ENCODE measurements at places on chromosomes 3 and 15.

- no peak for DNase-seq
These were observed 365.7 kb upstream of the ICE2 start for GRCh38 chr15:60844511-60845174.

DNA sequence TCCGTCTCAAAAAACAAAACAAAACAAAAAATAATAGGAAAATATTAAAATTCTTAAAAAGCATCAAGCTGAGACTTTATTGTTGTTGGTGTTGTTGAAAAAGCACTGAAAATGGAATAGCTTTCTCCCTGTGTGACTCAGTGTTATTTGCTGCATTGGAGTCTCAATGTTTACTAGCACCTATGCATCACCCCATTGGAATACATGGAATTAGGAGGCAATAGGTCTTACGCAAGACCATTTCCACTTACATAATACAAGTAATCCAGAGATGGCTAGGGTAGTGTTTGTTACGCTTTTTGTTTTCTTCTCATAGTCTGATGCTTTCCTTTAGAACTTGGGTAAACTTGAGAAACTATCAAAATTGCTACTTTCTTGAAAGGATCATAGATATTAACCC is 15.2 kb downstream of the GXYLT2 start:
- DNase-seq = peak; percentile 61

DNA sequence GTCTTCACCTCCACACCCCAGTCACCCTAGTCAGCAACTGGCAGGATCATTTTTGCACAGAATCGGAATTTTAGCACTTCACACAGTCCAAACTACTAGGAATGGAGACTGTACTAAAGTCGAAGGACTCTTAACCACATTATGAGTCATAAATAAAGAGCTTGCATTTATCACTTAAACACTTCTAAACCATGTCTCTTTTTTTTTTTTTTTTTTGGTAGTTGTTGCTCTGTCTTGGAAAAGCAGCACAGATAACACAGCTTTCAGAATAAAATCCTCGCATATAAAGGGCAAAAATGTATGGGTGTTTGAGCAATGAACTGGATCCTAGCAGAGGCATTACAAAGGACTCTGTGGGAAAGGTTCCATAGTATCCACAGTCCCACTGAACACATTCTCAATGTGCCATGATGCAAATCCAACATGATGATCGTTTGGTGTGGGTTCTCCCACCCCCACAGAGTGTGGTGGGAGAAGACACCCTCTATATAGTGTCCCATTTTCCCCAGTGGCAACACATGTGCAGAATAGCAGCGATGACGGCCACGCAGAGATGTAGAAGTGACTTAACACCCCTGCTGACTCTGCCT is 47.1 kb downstream of the FOXP1 start:
- peak; percentile 72 for DNase-seq

GRCh38 chr15:58839485-58839884 is 68.4 kb downstream of the MINDY2 start:
- peak; percentile 26 for DNase-seq

GRCh38 chr3:62316525-62316924 is 56.8 kb downstream of the FEZF2 start:
- no peak for DNase-seq

DNA sequence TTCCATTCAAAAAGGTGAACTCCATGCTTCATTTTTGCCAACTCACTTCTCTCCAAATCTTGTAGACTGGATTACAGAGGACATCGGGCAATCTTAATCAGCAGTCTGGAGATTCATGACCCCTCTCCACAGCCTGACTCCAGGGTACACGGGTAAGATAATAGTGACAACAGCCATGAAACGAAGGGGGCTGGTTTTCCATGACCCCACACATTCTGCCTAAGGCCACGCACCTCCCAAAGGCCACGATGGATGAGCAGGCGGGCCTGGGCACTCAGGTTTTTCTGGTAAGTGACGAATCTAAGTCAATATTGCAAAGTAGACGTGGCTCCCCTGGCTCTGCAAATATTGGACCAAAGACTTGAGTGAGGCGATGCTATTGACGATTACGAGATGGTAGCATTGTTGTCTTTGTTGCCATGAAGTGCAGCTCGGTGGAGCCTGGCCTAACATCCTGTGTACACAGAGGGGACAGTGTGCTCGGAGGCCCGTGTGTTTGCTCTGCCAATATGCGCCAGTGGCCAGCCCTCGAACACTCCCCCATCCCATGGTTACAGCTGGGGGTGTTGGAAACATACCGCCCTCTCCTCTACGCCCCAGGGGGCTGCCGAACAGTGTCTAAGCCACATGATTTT is 119.1 kb downstream of the OPA1 start:
- DNase-seq = no peak

GRCh38 chr3:48625600-48625999 is 4.0 kb upstream of the TMEM89 start:
- no peak for DNase-seq

GRCh38 chr3:70564552-70564951 is 252.1 kb upstream of the MDFIC2 start:
- no peak for DNase-seq

DNA sequence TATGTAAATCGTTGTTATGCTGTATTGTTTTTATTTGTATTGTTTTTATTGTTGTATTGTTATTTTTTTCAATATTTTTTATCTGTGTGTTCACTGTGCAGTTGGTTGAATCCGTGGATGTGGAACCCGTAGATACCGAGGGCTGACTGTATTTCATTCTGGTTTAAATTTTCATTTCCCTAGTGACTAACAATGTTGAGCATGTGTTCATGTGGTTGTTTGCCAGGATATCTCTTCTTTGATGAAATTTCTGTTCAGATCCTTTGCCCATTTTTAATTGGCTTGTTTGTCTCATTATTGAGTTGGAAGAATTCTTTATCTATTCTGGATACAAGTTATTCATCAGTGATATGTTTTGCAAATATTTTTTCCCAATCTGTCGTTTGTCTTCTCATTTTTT is 29.7 kb downstream of the STOML1 start:
- DNase-seq = no peak

GRCh38 chr3:59049671-59050331 is at the start of gene CFAP20DC:
Gene CFAP20DC, minus strand, starts transcription at chr3:59050025. Its CDS starts 394 bp downstream, at chr3:59049631.
- DNase-seq = no peak

- no peak for DNase-seq
These were observed 7.5 kb downstream of the HEG1 start for GRCh38 chr3:125048282-125048681.

DNA sequence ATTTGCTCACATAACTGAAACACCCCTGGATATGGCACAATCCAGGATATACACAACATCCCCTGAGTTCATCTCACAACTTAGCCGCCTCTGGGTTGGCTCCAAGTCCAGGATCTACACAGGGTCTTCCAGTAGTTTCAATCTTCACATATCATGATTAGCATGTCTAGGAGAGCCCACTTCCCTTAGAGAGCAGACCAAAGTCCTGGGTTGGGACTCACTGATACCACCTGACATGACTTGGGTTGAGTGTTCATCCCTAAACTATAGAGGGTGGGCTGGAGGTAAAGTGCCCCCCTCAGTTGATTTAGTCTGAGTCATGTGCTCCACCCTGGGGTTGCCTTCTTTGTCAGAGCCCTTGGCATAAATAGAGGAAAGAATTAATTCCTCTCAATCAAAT is 493.6 kb upstream of the PPP2R3A start:
- DNase-seq = no peak

GRCh38 chr3:159166899-159167586 is 365.2 kb downstream of the MFSD1 start:
- DNase-seq = no peak

GRCh38 chr3:156630081-156630772 is 44.2 kb upstream of the TIPARP start:
- DNase-seq = peak; percentile 88

- DNase-seq = no peak
These were observed 1.1 kb downstream of the FAN1 start for GRCh38 chr15:30904812-30905211.

GRCh38 chr3:184559336-184559735 is 2.2 kb upstream of the EPHB3 start:
- no peak for DNase-seq

DNA sequence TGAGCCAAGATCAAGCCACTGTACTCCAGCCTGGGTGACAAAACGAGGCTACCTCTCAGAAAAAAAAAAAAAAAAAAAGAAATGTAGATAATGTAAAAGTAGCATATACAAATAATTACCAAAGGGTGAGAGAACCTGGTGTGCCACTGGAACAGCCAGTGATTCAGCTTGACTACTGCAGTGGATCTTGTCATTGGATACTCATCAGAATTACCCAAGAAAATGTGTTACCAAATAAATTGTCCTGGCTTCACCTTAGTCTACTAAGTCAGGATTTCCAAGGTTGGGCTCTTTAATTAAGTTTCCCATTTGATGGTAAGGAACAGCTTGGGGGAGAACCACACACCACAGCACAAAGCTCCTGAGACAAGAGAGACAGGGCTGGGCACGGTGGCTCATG is 1.5 kb downstream of the NICN1 start:
- no peak for DNase-seq

GRCh38 chr15:76139368-76140073 is 79.7 kb downstream of the TMEM266 start:
- DNase-seq = peak; percentile 66

- DNase-seq = no peak
These were observed 43.4 kb upstream of the FILIP1L start for GRCh38 chr3:100157685-100158084.

DNA sequence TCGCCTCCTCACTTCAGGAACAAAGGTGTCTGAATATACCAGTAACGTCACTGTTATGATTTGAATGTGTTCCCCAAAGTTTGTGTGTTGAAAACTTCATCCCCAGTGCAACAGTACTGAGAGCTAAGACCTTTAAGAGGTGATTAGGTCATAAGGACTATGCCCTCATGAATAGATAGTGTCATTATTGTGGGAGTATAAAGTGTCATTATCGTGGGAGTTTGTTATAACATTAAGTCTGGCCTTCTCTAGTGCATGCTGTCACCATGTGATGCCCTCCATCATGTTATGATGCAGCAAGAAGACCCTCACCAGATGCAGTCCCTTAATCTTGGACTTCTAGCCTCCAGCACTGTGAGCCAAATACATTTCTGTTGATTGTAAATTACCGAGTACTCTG is 53.7 kb upstream of the TLE3 start:
- DNase-seq = no peak

DNA sequence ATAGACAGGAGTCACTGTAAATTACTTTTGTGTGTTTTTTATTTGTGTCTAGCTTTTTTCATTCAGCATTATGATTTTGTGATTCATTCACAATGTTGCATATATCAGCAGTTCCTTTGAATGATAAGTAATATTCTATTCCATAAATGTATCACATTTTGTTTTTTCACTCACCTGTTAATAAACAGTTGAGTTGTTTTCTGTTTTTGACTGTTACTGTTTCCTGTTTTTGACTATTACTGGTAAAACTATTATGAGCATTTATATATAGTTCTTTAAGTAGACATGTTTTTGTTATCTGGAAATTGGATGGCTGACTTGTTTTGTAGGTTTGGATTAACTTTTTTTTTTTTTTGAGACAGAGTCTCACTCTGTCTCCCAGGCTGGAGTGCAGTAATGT is 138.4 kb downstream of the RSRC1 start:
- no peak for DNase-seq

DNA sequence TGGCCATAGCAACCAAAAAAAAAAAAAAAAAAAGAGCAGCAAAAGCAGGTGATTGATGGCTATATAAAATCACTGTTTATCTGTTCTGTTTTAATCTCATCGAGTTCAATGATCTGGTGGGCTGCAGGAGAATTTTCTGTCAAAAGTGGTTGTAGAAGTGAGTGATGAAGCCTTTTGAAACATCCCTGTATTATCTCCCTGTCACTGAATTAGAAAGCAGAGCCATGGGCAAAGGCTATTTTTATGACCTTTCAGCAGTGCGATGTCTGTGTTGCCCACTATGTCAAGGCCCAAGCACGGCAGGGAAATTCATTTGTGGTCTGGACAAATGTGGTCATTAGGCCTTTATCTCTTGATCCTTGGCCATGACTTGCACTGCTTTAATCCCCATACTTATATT is 59.9 kb downstream of the OTOL1 start:
- no peak for DNase-seq

GRCh38 chr3:132507657-132508056 is 89.4 kb upstream of the ACKR4 start:
- no peak for DNase-seq

DNA sequence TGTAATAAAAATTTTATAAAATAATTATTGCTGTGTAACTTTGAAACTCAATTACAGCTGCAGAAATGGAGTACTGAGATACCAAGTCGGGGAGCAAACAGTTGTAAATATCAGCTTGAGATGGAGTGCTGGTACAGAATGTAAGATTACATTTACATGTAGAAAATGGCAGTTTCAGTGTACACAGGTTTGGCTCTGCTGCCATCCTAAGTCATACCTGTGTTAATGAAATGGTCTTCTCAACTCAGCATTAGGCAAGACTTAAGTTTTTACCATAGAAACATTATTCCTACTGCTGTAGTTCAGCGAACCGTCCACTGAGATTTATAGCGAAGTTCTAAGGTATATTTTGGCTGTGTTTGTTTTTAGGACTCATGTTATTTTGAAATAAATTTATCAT is 110.1 kb upstream of the TBL1XR1 start:
- DNase-seq = no peak

- DNase-seq = no peak
These were observed 490.1 kb upstream of the ATP11B start for GRCh38 chr3:182303169-182303568.

GRCh38 chr15:26970712-26971210 is at the start of gene GABRG3:
Gene GABRG3, plus strand, starts transcription at chr15:26971181.
- DNase-seq = no peak

- DNase-seq = no peak
These were observed 15.2 kb downstream of the ABCC5 start for GRCh38 chr3:184002469-184002868.

DNA sequence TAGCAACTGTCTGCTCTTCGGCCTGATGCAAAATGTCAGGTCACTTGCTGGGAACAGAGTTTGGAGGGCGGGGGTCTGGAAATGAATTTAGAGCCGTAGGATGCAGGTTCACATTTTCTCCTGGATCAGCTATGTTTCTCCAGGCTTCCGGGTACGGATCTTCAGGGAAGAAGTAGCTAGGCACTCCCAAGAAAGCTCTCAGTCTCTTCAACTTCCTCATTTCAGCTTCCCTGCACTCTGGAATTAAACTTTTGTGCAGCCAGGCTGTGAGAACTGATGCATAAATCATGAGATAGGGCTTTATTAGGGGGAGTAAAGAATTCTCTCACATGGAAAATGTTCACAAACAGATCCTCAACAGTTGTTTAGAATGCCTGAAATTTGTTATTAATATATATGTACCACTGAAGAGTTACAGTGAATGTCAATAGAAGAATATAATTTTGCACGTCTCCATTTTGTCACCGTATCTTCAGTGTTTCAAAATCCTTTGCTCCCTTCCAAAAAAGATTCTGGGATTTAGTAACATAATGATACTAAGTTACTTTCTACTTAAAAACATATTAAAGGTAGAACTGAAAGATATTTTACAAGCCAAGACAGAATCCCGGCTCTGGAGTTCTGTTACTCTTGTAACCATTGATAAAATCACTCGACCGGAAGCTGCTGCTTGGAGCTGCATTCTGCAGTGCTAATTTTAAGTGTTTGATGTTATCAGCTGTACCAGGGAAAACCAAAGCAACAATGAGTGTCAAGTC is 178.5 kb upstream of the P2RY1 start:
- DNase-seq = peak; percentile 7
